ENCODE measurements at places on chromosomes 1 and 21.

GRCh38 chr1:160858507-160858906, 4.2 kb downstream of the CD244 start:
- no peak for DNase-seq

DNA sequence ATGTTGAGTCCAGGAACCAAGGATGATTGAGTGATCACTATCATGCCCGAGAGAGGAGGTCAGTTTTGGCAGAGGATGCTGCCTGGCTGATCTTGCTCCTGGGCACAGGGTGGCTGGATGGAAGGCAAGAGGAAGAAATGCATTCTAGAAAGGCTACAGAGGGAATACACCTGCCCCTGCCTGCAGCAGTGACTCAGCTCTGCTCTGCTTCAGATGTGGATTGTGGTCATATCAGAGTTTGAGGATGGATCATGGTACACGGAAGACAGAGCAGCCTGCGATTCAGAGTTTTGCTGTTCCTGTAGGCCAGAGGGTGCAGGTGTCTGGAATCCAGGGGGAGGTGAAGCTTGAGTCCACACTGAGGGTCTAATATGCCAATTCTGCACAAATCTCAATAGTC, 37.2 kb downstream of the PCP4 start:
- no peak for DNase-seq

GRCh38 chr1:62989497-62989896, 205.6 kb downstream of the ATG4C start:
- no peak for DNase-seq

DNA sequence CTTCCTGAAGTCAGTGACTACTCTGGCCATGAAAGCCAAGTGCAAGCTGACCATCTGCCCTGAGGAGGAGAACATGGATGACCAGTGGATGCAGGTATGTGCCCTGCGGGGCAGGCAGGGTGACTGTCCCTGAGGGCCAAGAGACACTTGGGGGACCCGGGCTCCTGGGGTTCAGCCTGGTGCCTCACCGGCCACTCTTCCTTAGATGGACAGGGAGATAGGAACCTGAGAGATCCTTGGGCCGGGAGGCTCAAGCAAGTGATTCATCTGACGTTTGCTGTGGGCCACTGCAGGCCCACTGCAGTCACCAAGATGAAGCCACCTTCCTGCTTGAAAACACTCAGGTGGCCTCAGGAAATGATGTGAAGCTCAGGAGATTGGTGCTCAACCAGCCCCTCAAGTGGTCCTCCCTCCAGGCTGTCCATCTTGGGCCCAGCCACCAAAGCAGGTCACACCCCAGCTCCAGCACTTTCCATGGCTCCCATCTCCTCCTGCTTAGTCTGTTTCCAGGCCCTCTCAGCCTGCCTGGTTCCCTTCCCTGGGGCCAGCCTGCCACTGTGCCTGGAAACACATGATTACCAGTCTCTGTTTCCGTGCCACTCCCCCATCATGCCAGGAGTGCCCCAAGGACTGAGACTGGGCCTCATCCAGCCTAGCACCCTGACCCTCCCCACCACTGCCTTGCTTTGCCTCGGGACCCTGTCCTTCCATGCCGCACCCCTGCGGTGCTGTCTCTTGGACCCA, 25.8 kb upstream of the PADI6 start:
- DNase-seq = no peak

DNA sequence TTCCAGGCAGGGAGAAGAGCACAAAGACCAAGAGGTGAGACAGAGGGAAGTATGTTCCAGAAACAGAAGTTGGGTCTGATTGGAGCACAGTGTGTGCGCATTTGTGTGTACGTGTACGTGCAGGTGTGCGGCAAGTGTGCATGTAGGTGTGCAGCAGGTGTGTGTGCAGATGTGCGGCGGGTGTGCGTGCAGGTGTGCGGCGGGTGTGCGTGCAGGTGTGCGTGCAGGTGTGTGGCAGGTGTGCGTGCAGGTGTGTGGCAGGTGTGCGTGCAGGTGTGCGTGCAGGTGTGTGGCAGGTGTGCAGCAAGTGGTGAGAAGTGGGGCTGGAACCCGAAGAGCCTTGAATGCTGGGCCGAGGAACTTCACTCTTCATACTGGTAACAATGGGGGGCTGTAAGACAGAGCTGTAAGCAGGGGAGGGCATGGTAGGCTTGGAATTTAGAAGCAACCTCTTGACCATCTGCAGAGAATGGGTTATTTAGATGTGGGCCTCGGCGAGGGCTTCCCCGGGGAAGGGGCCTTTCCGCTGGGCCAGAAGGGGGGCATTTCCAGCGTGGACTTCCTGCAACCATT, 118.0 kb upstream of the WNT4 start:
- DNase-seq = no peak

GRCh38 chr1:19305880-19306279, 6.1 kb downstream of the AKR7A2 start:
- no peak for DNase-seq

GRCh38 chr21:38527737-38528136, 29.5 kb upstream of the ERG start:
- no peak for DNase-seq

DNA sequence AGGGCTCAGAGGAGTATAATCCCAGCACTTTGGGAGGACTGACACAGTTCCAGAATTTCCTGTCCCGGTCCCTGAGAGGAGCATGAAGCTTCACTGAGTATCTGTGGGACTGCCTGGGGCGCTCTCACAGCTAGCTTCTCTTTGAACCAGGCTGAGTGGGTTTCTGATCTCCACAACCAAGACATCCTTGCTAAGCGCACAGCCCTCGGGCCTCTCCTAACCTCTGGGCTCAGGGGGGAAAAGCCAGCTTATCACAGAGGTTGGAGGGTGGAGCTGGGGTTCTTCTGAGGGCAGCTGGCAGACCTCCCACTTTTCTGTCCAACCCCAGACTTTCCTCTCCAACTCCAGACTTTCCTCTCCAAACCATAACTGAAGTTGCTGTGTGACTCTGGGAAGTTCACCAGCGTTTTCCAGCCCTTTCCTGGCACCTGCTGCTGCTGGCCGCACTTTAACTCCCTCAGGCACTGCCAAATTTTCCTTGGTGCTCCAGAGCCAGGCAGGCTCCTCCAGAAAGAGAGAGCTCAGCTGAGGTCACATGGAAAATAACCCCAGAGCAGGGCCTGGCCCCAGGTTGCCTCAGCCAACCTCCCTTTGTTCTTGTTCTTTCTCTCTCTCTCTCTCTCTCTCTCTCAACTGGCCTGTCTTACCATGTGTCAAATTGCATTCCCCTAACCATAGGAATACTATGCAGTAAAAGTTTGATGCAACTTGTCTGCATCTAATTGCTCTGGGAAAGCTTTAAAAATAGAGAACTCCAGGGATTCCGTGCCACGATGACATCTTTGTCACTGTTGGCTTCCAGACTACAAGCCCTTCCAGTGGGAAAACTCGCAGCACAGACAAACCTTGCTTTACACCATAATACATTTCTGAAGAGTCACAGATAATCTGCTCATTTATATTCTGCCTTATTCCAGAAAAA, 49.5 kb downstream of the OLFML2B start:
- peak; percentile 50 for DNase-seq

DNA sequence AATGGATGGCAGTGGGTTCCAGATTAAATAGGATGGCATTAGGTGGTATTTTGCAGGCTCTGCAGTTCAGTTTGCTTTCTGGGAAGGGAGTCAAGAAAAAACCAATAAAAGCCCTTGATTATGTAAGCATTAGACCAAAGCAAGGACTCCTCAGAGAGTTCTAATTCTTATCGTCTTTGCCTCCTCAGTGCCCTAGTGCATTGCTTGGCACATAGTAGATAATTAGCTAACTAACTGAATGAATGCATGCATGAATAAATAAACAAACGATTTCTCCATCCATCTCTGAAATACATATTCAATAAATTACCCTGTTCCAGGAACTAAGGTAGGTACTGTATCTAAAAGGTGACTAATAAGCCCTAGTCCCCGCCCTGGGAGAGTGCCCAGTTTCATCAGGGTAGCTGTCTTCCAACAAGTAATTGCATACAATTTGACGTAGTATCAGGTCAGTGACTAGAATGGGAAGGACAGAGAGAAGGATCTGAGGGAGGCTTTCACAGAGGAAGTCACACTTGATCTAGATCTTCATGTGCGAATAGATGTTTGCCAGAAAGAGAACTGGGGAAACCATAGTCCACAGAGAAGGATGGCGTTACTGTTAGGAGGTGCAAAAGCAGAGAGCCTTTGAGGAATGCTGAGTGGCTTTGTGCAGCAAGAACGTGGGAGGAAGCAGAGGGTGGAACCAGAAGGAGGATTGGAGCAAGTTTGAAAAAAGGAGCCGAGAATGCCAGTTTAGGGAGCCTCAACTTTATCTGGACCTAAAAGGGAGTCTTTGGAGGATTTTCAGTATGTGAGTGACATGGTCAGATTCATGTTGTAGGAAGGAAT, 111.4 kb downstream of the TBX19 start:
- DNase-seq = no peak

DNA sequence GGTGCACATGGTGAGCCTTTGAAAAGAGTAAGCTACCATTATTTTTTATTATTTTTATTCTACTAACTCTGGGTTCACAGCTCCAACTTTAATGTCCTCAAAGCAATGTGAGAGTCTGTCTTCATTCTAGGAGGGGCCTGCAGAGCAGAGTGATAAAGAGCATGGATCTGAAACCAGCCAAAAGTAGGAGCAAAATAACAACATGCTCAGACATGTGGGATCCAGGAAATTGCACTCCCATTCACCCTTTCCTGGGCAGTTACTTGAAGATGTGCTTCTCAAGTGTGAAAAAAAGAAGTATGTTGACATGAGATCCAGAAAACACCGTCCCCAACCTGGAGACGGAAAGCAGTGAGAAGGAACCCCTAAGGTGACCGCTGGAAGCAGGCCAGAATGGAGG, 8.7 kb upstream of the LIN28A start:
- DNase-seq = no peak

DNA sequence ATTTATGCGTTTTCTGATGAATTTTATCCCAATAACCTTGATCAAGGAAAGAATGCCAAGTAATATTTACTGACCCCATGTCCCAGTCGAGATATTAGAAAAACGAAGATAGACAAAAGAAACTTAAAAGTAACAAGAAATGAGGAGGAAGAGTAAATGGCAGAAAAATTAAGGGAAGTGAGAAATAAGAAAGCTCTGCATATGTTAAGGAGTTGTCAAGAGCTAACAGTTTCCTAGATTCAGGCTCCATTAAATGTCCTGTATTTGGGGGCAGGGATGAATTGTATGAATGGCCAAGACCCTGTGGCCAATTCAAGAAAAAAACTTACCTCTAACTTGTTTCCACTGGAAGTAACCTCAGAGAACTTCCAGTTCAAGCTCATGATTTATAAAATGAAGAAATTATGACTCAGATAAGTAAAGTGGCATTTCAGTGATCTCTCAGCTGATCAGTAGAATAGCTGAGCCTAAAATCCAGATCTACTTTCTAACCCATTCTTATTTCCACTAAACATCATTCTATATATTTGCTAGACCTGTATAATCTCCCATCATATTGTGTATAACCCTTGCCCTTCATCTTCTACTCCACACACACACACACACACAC, 73.2 kb downstream of the ZC3H11B start:
- DNase-seq = no peak

DNA sequence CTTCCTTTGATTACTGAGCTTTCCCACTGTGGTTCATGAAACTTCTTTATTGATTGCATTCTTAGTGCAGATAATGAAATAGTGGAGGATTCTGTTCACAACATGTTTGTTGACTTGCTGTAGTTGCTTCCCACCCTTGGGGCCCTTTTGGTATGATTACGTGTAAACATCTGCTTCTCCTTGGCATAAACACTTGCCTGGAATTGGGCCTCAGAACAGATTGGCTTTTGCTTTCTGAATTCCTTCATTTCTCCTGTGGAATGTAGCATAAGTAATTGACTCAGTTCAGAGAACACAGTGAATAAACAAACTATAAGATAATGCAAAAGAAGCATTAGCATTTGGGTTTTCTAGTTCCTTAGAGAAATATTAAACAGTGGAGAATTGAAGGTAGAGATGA, 59.5 kb upstream of the LAMC2 start:
- DNase-seq = peak; percentile 93

- no peak for DNase-seq
These were observed 58.8 kb upstream of the CLDN14 start for GRCh38 chr21:36538761-36539160.

- DNase-seq = no peak
These were observed 81.4 kb downstream of the CYYR1 start for GRCh38 chr21:26491663-26492062.

DNA sequence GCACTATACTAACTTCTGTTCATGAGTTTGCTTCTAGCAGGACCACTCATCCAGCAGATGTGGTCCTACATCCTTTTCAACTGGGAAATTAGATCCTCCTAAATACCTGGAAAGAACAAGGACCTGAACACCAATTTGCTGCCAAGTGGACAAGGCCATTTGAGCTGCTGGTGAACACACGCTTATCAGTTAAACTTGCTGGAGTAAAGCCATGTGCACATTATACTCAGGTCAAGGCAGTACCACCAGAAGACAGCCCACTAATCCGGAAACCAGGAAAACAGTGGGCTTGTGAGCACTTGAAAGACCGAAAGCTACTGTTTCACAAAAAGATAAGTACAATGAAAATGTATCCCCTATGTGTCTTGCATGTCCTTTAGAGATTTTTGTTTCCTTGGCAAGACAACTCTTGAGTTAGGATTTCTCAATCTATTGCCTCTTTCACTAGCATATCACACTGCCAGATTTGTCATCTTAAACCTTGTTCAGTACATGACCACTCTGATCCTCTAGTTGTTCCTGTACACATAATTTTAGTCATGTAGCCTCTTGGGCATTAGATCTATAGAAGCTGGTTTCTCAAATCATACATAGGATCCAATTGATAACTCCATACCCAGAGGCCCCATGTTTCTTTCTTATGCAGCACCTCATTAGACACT, 4.5 kb upstream of the REN start:
- DNase-seq = no peak

DNA sequence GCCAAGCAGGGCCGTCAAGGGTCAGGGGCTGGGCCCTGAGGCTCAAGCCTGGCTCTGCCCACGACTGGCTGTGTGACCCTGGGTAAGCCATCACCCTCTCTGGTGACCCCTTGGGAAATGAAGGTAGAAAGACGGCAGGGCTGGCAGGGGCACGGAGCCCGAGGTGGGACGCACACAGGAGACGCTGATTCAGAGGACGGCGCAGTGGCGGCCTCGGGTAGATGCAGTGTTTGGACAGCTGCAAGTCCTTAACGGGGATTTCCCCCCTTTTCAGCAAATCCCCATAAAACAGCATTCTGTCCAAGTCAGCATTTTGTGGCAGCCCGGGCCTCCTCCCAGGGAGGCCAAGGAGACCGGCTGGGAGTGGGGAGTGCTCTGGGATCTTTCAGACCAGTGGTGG, 16.7 kb downstream of the COL8A2 start:
- peak; percentile 75 for DNase-seq

DNA sequence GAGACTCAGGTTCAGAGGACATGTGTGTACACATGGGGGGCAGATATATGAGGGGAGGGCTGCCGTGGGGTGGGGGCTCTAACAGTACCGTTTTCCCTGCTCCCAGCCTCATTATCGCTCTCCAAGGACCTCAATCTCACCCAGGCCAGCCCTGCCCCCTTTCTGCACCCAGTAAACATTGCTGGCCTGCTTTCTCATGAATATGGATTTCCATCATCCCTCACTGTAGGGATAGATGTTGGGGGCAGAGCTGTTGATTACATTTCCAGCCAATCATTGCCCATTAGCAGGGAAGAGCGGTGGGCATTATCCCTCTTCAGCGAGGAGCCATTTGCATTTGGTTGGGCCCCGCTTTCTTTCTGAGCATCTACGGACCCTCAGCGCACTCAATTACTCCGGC, 273.8 kb downstream of the RPS6KC1 start:
- no peak for DNase-seq

Data from AG10803 (cell line).